Immature natural killer cell (primary cell): ENCODE measurements at places on chromosomes 11 and 22.

DNA sequence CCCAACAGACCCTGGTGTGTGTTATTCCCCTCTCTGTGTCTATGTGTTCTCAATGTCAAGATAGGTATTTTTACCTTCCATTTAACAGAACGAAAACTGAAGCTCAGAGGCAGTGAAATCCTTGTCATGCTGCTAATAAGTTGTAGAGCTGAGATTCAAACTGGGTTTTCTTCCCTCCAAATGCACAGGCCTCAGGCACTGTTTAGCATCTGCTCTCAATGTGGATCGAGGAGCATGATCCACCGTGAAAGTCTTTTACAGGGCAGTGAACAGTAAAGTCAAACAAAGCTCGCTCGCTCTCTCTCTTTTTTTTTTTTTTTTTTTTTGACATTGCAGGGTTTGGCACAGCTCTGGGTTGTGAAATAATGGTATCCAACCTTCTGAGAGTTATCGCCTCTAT lies 401.0 kb upstream of the SYN3 start:
- no peak for DNase-seq

DNA sequence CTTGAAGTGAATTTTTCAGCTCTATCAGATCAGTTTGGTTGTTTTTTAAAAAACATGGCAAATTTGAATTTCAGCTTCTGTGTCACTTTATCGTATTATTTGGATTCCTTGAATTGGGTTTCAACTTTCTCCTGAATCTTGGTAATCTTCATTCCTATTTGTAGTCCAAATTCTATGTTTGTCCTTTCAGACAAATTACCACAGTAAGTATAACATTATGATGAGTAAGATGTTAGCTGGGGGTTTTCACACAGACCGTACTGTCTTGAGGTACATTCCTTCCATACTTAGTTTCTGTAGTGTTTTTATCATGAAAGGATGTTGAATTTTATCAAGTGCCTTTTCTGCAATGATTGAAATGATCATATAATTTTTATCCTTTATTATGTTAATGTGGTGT lies 28.0 kb downstream of the OR5B17 start:
- DNase-seq: no peak

DNA sequence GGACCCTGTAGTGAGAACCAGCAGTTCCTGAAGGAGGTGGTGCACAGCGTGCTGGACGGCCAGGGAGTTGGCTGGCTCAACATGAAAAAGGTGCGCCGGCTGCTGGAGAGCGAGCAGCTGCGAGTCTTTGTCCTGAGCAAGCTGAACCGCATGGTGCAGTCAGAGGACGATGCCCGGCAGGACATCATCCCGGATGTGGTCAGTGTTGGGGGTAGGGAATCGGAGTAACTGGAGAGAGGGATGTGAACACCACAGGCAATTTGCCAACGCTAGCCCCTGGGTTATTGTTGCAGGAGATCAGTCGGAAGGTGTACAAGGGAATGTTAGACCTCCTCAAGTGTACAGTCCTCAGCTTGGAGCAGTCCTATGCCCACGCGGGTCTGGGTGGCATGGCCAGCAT lies 19.9 kb downstream of the MADD start:
- no peak for DNase-seq

DNA sequence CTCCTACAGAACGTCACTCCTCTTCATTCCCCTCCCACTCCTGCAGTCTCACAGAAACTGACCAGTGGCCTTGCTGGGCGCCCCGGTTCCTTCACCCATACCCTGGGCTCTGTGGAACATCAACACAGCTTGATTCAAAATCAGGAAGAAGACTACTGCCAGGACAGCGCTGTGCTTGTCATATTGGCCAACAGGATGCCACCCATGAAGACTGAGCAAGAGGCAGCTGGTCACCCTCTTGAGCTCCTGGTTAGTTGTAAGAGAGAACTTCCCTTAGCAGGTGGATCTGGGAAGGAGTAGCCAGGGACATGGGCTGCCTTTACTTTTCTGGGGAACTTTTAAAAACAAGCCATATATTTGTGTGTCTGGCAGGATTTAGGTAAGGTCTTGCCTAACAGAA lies 110.4 kb upstream of the TIMP3 start:
- no peak for DNase-seq

DNA sequence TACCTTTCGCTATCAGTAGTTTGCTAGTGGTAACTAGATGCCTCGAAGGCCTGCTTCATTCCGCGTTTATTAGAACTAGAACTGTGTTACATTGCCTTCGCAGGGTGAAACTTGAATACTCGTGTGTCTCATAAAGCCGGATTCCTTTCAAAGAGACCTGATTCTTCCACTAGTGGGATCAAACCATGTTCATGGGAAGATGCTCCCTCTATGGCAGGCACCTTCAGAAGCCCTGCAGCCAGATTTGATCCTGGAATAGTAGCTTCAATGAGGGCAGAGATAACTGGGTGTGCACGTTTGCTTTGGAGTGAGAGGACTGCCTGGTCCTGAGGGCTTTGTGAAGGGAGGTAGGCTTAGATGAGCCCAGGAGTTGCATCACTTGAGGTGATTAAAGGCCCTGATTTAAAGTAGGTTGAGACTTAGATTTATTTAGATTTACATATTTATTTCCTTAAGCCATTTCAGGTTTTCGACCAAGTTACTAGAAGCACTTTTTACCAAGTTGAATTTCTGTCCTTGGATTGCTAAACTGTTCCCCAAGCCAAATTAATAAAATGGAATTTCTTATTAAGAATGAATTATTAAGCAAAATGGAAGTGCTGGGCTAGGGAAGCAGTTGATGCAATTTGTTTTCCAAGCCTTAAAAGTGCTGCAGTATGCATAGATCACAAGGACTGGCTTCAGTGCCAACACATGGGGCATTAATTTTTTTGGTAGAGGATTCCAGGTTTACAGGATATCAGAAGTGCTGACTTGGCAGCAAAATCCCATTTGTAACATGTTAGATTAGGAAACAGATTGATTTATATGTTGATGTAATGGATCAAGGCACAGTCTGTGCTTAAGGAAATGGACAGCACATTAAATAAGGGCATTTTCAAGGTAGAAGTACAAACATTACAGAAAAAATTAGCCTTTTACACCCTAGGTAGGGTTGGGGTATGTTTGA lies 32.9 kb downstream of the APLP2 start:
- no peak for DNase-seq
